ENCODE measurements at places on chromosomes 12 and 14.

DNA sequence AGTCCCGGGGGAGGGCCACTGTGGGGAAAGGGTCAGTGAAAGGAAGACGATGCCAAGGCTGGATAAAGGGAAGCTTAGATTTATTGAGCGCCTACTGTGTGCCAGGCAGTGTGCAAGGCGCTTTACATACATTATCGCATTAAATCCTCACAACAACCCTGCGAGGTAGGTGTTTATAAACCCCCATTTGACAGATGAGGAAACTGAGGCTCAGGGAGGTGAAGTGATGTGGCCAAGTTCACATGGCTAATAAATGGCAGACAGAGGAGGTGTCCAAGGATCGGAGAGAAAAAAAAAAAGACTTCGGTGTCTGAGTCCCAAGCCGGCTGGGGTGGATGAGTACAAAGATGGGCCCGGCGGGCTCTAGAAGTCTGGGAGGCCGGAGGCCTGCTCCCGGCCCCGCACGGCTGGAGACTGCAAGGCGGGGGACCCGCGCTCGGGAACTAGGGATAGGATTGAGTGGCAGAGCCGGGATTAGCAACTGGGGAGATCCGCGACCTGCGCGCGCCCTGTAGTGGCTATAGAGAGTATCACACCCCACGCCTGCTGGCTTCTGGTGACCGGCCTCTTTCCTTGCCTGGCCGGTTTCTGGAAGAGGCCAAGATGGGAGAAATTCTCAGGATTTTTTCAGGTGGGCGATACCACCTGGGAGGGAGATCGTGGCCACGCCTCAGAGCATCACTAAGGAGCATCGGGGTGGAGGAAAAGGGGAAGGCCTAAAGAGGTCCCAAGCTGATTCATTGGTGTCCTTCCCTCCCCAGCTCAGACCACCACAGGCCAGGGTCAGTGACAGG lies 3.9 kb downstream of the DDN start:
- DNase-seq, result peak; percentile 78

GRCh38 chr12:13365748-13366366 lies 169.3 kb downstream of the EMP1 start:
- DNase-seq, result no peak

GRCh38 chr14:74577247-74577947 lies 34.6 kb downstream of the LTBP2 start:
- no peak for DNase-seq

DNA sequence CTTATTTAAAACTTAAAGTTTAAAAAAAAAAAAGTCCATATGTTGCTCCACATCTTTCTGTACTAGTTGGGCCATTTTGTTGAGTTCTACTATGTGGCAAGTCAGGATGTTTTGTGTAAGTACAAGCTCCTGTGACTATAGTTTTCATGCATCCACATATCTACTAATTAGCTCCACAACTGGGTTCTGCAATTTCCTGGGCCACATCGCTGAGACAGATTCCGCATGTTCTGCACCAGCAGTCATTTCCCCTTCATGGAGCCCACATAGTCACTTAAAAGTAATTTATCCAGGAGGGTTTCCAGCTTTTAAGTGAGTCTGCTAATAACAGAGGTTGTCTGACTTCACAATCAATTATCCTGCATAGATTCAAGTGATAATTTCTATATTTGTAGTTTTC lies 461.4 kb downstream of the ZFP36L1 start:
- no peak for DNase-seq

DNA sequence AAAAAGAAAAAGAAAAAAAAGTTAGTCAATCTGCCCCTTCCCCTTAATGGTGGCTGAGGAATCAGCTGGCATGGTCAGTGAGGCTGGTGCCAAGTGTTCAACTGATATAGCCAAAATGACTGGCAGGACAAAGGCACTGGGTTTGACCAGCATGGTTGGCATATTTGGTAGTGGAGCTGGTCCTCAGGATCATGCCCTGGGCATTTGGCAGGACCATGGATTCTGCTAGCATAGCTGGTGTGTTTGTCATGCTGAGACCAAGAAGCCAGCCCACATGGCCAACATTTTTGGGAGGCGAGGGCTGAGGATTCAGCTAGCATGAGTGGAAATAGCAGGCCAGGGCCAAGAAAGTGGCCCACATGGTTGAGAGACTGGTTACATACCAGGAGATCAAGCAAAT lies 136.5 kb downstream of the FBXL14 start:
- DNase-seq, result peak; percentile 14

DNA sequence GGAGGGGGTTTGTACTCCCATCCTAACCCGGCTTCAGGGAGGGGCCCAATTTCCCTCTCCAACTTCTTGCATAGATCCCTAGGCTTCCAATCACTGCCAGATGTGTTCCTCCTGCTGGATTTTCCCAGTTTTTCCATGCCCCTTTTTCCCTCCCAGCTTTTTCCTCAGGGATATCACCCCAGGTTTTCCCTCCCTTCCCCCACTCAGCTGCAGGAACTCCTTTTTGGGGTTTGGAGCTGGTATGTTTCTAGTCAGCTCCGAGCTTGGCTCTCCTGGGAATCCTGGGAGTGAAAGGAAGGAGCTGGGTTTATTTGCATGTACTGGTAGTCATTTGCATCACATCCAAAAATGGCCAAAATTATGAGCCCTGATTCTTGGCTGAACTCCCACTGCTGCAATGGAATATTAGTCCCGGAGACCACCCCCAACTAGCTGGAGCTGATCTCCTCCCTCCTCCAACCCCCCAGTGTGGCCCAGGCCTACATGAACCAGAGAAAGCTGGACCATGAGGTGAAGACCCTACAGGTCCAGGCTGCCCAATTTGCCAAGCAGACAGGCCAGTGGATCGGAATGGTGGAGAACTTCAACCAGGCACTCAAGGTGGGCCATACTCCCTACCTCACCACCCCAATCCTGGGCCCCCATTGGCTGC lies 1.4 kb upstream of the RDH5 start:
- DNase-seq, result no peak

- DNase-seq, result no peak
Measured at GRCh38 chr12:19967001-19967400, 401.3 kb upstream of the PDE3A start.

GRCh38 chr12:45216230-45216982 lies 511 bp downstream of the ANO6 start:
- peak; percentile 10 for DNase-seq

- peak; percentile 76 for DNase-seq
Measured at GRCh38 chr12:88946372-88946997, 366.2 kb upstream of the KITLG start.

- no peak for DNase-seq
Measured at GRCh38 chr14:57748279-57748678, 117.6 kb downstream of the SLC35F4 start.

- DNase-seq, result no peak
Measured at GRCh38 chr12:23356440-23356839, 593.0 kb downstream of the SOX5 start.

- DNase-seq, result no peak
Measured at GRCh38 chr12:28824849-28825248, 324.2 kb upstream of the FAR2 start.

DNA sequence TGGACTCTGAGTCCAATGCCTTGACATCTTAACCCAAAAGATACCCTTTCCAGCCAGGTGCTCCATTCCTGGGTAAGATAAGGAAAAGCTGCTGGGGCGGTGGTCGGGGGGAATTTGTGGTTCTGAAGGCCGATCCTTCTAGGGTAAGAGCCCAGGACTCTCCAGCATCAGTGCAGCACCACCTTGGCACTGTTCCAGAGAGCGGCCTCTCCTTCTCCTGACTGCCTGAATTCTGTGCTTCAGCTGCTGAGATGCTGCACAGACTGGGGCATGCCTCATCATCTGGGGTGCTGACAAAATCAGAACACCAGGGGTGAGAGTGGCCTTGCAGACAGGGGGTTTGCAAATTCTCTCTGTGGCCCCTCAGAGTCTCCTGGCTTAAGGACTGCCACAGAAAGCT lies 87.5 kb downstream of the SPTB start:
- DNase-seq, result no peak

DNA sequence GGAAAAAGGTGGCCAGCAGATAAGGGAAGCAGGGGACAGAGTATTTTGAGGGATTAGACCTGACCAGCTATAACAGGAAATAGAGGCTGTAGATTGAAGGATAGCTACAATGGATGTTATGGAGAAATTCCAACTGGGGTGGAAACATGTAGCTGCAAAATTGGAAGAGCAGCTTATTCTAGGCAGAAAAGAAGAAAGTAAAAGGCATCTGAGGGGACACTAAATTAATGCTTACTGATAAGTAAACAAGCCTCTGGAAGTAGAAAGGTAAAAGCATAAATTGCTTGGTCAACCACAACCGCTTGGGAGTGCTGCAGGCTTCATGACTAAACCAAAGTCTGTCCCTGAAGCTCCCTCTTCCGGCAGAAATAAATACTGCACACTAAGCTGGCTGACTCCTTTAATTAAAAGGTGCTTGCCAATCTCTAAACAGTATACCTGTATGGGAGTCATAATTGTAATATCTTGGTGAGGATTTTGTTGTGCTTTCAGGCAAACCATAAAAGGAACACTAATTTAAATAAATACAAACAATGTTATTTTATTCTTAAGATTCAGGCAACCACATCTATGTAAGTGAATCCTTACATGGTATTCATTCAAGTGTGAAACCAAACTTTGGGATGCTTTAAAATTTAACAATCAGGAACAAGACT lies 7.7 kb downstream of the UBC start:
- DNase-seq, result peak; percentile 92

DNA sequence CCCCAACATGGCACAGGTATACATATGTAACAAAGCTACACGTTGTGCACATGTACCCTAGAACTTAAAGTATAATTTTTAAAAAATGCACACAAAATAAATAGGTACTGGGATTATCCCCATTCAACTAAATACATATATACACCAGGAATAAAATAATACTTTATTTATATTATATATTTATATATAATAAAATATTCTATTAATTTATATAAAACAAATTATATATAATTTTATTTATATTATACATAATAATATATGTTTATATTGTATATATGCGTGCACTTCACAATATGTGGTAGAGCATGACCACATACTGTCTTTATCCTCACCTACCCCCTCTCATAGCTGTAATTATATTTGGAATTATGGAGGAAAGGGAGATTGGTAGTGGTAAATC lies 119.1 kb upstream of the TMEM260 start:
- no peak for DNase-seq

- no peak for DNase-seq
Measured at GRCh38 chr14:46279327-46279726, 372.3 kb downstream of the RPL10L start.

GRCh38 chr14:68564826-68565759 lies 227.8 kb downstream of the ZFP36L1 start:
- no peak for DNase-seq

DNA sequence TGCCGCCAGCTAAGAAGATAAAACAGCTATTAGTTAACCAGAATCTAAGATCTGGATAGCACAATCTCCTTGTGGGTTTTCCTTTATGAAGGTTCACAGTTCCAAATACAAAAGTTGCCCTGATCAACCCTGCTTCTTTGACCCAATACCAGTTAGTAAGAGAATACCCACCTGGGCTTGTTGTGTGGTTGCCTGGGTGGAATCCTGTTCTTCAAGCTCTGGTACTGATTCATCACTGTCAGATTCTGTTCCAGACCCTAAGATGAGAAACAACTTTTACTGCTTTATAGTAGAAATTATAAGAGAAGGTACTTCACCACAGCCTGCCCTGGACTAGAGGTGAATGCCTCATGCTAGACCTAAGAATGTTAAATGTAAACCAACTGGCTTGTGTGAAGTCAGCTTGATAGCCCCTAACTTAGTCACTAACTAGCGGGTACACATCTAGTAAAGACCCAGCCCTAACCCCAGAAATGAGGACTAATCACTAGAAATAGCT lies 10.6 kb downstream of the NACA start:
- DNase-seq, result no peak

- peak; percentile 69 for DNase-seq
Measured at GRCh38 chr12:71938728-71939385, at the start of gene TPH2. TSS of gene TPH2 (plus strand) at chr12:71938845. CDS start at chr12:71938987, 142 bp downstream.

DNA sequence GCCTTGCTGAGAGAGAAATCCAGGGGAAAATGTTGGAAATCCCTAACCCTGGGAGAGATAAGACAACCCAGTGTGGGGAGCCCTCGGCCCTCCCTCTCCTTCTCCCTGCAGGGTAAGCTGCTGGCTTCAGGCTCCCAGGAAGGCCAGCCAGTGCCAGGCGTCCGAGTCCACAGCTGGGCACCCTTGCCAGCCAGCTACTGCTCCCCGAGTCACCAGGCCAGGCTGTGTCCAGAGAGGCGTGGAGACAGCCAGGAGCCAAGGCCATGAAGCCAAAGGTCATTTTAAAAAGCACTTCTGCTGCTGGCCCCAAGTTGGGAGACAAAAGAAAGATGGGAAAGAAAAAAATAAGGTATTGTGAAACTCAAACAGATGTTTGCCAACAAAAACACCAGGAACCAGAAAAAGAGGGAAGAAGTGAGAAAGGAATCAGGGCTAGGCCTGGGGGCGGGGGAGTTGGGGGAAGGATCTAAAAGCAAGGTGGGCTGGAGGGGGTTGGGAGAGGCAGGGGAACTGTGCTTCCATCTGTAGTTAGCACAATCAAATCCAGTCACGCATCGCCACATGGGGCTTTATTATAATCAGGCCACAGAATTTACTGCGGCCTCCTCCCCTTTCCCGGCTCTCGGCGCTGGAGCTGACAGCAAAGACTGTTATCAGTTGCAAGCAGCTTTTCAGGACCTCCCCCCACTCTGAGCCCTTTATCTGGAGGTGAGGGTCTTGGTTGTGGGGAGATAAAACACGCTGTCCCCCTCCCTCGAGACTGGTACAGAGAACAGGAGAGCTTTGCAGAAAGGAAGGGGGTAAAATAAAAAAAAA lies 33.5 kb downstream of the RBM19 start:
- DNase-seq, result no peak

GRCh38 chr12:92272061-92272964 lies 126.7 kb upstream of the BTG1 start:
- DNase-seq, result no peak

- peak; percentile 96 for DNase-seq
Measured at GRCh38 chr12:95217377-95218149, at the start of the genes FGD6 and VEZT. TSS of gene FGD6 (minus strand) at chr12:95217467. CDS start at chr12:95217240, 227 bp downstream. TSS of gene VEZT (plus strand) at chr12:95217807. CDS start at chr12:95217851, 44 bp downstream.

GRCh38 chr12:82867762-82868500 lies 181.2 kb downstream of the TMTC2 start:
- DNase-seq, result no peak

DNA sequence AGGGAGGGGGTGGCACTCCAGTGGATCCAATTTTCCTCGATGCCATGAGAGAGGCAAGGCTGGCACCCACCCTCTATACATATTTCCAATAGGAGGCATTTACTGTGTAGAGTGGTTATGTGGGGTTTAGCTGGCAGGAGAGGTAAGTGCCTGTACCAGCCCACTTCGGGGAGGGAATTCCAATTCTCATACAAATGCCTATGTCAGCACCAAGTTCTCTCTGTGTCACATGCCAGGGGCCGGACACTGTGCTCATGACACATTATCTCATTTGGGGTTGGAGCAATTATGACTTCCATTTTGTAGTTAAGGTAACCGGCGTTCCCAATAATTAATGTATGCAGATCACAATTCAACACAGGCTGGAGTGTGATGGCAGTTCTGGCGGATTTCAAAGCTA lies 284.3 kb downstream of the KSR2 start:
- peak; percentile 53 for DNase-seq

DNA sequence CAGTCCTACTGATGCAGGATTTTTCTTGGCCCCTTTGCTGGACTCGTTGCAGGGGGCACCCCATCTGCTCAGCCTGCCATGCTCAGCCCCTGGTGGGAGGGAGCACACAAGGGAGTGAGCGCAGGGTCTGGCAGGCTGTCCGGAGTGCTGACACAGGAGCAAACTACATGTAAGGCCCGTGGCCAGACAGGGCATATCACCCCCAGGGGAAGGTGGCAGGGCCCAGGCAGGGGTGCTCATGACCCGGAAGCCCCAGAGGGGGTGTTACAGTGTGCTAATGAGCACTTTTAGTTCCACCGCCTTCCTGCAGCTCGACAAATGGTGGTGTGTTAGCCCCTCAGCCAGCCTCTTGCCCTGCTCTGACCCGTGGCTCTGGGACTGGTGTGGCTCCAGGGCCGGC lies 645.6 kb upstream of the TMEM132C start:
- no peak for DNase-seq

GRCh38 chr12:132263061-132263360 lies 66.4 kb downstream of the GALNT9 start:
- DNase-seq, result no peak
